NCI-H774 (cell line): ENCODE measurements at places on chromosomes 2 and 18.

GRCh38 chr2:12479065-12479601 is 237.6 kb upstream of the TRIB2 start:
- no peak for DNase-seq

DNA sequence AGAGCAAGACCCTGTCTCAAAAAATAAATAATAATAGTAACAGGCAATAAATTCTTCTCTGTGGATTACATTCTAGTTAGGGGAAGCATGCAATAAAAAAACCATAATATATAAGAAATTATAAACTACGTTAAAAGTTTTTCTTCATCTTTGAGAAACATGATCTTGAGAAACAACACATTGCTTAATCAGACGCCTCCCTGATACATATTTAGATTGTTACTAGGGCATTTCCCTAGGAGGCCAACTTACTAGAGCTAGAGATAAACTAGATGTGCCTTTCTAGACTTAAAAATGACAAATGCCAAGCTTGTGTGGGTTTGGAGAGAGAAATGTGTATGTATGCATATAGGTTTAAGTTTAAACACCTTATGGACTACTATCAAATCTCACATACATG is 76.3 kb upstream of the GALNT5 start:
- DNase-seq = no peak

- no peak for DNase-seq
Measured at GRCh38 chr2:232276733-232277313, 101.7 kb upstream of the ALPP start.

- no peak for DNase-seq
Measured at GRCh38 chr2:178846458-178846802, 39.2 kb upstream of the TTN start.

GRCh38 chr2:82528288-82528687 is 1930.8 kb downstream of the SUCLG1 start:
- no peak for DNase-seq

DNA sequence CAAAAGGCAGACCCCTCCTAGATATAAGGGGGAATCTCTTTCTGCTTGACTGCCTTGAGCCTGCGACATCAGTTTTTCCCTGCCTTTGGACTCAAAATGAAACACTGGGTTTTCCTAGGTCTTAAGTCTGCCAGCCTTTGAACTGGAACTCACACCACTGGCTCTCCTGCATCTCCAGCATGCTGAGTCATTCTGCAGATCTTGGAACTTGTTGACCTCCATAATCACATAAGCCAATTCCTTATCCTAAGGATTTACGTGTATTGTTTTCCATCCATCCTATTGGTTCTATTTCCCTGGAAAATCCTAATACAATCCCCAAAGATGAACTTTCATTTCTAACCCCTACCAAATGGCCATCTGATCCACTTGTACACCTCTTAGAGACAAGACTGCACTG is 88.0 kb downstream of the AFF3 start:
- DNase-seq = no peak

DNA sequence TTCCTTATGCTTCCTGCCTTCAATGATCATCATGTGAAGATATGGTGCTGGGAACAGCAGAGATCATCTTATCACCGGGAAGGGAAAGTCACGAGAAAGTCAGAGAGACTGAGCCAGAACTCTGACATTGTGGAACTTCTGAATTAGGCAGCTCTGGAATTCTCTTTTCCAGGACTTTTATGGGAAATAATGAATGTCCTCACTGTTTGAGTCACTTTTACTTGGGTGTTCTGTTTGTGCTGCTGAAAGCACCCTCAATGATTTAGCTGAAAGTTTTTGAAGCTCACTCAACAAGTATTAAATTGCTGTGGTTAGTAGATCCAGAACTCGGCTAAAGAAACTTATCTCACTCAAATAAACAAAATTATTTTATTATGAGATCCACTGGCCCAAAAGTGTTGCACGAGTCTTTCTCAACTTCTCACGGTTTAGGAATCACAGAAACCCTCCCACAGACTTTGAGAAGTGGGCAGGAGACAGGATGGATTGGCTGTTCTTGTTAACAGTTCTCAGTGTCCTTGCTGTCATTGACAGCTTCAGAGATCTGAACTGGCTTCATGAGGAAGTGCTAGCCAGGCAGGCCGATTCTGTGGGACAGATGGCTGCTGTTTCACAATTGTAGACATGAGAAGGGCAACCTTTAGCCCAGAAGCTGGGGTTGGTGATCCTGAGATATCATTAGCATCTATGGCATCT is 26.4 kb upstream of the ATRAID start:
- DNase-seq = no peak

- DNase-seq = no peak
Measured at GRCh38 chr18:76394780-76395476, 100.1 kb downstream of the ZNF516 start.

DNA sequence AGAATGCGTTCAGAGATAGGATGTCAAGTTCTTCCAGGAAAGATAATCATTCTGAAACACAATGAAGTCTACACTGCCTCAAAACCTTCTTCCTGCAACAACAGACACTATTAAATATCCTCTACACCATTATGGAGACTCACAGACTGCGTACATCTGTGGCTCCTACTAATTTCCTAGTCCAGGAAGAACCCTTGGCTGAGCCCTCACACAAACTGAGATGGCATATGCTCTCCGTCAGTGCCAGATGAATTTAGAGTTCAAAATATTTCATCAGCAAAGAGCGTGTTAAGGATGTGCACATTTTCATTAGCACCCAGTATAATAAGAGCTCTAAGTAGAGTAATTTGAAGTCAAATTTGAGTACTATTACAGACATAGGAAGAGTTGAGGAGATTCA is 117.2 kb downstream of the TCF4 start:
- no peak for DNase-seq

GRCh38 chr2:10504994-10505820 is 57.1 kb upstream of the ODC1 start:
- no peak for DNase-seq

DNA sequence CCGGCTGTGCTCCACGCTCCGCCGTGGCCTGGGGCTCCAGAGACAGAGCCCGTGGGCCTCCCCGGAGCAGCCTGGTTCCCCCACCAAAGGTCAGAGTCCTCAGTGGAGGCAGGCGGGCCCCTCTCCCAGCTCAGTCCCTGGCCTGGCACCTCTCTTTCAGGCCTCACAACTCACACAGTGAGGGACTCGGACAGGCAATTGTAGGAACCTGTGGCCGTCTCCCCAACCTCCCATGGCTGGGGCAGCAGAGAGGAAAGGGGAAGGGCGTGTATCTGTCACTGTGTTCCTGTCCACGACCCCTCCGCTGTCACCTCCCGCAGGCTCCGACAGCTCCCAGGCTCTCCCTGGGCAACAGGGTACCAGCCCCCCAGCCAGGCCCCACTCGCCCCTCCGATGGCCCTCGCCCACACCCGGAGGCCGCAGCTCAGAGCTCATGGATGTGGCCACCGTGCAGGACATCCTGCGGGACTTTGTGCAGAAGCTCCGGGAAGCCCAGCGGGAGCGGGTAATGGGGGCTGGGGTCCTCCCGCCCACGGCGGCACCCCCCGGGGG is 32.4 kb upstream of the SNED1 start:
- no peak for DNase-seq

DNA sequence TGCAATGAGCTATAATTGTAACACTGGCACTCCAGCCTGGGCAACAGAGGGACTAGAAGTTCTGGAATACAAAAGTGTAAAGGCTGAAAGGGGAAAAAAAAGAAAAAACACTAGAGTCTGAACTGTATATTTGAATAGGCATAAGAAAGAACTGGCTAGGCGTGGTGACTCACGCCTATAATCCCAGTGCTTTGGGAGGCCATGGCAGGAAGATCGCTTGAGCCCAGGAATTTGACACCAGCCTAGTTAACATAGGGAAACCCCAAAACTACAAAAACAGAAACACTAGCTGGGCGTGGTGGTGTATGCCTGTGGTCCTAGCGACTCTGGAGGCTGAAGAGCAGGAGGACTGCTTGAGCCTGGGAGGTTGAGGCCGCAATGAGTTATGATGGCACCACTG is 70.6 kb downstream of the SAP130 start:
- no peak for DNase-seq

DNA sequence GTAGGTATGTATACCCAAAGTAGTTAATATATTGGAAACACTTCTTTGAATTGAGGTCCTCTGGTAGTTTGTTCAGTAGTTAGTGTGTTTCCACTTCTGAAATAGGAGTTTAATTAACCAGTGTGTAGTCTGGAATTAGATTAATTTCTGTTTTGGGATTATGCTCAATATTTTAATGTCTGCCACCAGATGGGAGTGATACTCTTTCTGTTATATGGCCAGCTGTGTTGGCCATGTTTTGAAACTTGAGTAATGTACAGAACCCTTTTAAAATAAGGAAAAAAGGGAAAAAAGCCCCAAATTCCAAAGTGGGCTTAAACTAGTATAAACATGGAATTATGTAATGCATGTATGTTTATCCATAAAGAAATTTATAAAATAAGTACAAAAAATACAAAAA is 147.7 kb downstream of the CTNNA2 start:
- no peak for DNase-seq

DNA sequence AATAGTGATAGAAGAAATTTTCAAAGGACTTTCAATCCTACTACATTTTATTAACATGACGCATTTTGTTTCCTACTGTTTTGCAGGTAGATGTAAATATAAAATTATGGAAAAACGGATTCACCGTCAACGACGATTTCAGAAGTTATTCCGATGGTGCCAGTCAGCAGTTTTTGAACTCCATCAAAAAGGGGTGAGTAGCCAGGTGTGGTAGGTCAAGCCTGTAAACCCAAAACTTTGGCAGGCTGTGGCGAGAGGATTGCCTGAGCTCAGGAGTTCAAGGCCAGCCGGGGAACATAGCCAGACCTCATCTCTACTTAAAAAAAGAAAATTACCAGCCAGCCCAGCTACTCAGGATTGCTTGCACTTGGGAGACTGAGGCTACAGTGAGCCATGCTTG is 33.0 kb upstream of the MFSD2B start:
- DNase-seq = no peak

DNA sequence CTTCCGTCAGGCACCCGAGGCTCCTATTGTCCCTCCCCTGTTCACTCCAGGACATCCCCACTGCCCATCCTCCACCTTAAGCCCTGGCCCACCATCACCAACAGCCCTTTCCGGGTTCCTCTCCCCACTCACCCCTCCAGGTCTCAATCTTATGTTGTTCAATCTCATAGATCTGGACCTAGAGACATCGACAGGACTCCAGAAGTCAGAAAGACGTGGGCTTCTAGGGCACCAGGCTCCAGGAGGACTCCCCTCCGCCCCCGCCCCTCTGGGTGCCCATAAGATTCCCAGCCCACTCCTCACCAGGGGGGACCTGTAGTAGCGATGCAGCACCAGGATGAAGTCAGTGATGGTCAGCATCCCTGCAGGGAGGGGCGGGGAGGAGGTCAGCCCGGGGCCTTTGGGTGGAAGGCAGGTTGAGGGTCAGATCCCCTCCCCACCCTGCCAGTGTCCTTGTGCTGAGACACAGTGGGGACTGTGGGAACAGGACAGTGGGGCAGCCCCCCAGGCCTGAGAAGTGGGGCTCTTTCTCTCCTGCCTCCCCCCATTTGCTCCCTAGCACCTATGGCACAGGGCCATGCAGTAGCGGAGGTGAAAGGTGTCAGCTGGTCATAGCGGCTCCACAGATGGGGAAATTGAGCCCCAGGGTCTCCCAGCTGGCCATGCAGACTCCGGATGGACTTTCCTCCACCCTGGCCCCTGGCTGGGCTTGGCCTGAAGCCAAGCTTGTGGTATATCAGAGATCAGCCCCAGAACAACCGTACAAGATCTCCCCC is 3.7 kb downstream of the PRKAG3 start:
- no peak for DNase-seq

GRCh38 chr2:67871686-67872412 is 191.0 kb downstream of the C1D start:
- DNase-seq = no peak

GRCh38 chr2:8088810-8089209 is 593.0 kb upstream of the ID2 start:
- no peak for DNase-seq

DNA sequence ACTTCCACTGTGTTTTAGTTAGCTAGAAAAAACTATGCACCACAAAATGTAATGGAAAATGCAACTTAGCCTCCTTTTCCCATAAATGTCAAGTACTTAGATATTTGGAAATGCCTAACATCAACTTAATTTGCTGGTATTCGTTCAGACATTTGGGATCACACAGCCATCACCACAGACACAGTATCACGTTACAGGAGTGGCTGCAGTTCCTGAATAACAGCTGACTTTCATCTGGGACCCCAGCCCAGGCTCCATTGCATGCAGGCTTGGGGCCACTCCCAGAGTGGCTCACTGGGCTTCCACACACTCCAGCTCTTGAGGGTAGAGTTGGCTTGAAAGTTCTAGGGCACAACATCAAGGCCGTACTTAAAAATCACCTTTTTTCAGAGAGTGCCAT is 9.3 kb downstream of the TMEM182 start:
- DNase-seq = no peak

- DNase-seq = no peak
Measured at GRCh38 chr2:83916559-83916958, 542.5 kb downstream of the SUCLG1 start.

DNA sequence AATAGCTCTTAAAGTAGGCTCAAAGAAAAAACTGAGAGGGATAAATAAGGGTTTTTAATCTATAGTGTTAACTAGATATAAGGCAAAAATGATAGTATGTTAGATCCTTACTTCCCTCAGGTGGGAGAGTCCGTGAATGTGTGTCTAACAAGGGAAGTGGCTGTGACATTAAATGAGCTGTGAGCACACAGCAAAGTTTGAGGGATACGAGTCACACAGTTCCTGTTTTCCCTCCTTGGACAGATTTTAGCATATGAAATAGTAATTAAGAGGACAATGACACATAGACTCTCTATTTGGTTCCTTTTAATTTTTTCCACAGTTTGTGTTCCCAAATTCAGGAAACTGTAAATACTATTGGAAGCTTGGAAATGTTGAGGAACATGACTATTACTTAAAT is 148.4 kb upstream of the CAVIN2 start:
- DNase-seq = no peak

- no peak for DNase-seq
Measured at GRCh38 chr2:24621779-24622538, 130.9 kb downstream of the NCOA1 start.

GRCh38 chr18:55096263-55096951 is 137.1 kb upstream of the CCDC68 start:
- no peak for DNase-seq

GRCh38 chr2:75310876-75311275 is 111.6 kb upstream of the TACR1 start:
- no peak for DNase-seq
